ENCODE measurements at places on chromosomes 6 and 20.

DNA sequence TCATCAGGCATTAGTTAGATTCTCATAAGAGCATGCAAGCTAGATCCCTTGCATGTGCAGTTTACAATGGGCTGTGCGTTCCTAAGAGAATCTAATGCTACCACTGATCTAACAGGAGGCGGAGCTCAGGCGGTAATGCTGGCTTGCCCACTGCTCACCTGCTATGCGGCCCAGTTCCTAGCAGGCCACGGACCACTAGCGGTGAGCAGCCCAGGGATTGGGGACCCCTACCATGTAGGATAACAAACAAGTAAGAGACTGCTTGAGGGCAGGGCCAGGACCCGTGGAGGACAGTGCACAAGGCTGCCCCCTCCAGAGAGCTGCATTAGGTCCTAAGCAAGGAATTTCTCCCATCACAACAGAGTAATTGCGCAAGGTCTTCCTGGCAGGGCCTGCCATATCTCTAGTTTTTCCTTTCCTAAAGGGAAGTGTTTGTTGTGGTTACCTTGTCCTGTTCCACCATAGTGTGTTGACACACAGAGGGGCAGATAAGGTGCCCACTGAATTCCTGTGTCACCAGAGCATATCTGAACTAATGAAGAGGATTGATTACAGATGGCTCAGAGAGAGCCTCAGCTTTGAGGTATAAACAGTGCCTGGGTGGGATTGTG, 58.0 kb downstream of the PACRG start:
- no peak for DNase-seq

DNA sequence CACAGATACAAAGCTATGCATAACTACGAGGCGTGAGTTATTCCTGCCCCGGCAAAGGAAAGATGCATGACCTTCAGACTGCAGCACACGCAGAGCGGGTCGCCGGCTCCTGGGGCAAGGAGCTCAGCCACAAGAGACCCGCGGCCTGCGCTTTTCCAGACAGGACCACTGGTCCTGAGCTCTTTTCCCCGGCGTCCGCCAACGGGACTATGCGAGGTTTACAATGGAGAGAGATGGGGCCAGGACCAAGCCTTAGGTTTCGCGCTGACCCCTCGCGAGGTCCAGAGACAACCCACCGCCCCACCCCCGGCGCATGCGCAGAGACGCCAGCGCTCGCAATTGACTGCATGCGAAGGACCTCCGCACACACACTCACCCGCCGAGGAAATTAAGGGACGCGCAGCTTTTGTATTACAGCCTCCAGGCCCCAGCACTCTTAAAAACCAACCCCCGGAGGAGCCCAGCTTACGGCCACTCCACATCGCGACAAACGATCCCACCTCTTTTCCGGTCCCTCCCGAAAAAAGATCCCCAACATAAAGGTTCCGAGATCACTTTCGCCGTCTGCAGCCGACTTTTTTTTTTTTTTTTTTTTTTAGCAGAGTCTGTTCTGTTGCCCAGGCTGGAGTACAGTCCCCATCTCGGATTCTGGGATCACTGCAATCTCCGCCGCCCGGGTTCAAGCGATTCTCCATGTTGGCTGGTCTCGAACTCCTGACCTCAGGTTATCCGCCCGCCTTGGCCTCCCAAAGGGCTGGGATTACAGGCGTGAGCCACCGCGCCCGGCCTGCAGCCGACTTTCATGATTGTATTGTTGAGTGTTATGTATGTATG, at the start of gene COQ3:
Gene COQ3, minus strand, starts transcription at position 498 of the 834 bp plus-strand sequence. Its CDS starts 16 bp downstream, at position 482.
- peak; percentile 79 for DNase-seq

- DNase-seq, result no peak
Observed at GRCh38 chr6:72534236-72534635, 87.6 kb upstream of the KCNQ5 start.

- no peak for DNase-seq
Observed at GRCh38 chr6:39055661-39056060, 7.1 kb downstream of the GLP1R start.

DNA sequence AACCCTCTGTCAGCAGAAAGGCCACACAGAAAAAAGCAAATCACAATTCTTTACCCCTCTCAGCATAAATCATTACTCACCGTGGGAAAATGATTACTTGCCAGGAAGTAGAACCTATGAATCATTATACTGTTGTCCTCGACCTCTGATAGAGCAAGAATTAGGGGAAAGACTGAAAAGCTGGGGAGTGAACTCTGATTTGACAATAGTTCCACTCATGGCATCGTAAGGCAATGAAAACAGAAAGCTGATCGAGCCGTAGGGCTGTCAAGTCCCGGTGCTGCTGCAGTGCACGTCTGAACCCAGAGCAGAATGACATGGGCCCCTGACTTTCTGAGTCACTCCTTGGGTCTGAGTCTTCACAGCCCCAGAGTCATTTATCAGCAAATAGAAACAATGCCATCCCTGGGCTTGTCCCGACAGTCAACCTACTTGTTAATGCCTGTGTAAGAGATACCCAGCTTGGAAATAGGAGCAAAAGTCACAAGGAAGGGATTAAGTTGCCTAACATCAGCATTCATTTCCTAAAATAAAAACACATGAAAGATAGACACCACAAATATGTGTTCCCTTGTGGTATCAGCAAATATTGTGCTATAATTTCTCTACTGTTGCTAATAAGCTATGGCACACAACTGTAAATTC, 224.8 kb upstream of the MARCKS start:
- DNase-seq, result no peak

GRCh38 chr6:45514454-45515230, 136.9 kb upstream of the SUPT3H start:
- no peak for DNase-seq

DNA sequence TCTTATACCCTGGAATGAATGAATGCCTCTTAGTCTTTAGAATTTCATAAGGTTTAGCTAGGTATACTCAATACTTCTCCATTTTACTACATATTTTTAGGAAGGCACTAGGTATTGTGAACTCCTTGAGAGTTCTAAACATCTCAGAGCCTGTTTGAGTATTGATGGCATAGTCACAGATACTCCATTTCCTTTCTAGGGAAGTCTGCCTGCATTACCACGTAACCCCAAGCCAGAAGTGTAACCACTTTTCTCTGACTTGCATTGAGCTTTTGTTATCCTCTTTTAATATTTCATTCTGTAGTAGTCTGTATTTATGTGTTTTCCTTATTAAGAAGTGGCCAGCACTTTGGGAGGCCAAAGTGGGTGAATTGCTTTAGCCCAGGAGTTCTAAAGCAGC, 12.2 kb downstream of the TOP1 start:
- no peak for DNase-seq

DNA sequence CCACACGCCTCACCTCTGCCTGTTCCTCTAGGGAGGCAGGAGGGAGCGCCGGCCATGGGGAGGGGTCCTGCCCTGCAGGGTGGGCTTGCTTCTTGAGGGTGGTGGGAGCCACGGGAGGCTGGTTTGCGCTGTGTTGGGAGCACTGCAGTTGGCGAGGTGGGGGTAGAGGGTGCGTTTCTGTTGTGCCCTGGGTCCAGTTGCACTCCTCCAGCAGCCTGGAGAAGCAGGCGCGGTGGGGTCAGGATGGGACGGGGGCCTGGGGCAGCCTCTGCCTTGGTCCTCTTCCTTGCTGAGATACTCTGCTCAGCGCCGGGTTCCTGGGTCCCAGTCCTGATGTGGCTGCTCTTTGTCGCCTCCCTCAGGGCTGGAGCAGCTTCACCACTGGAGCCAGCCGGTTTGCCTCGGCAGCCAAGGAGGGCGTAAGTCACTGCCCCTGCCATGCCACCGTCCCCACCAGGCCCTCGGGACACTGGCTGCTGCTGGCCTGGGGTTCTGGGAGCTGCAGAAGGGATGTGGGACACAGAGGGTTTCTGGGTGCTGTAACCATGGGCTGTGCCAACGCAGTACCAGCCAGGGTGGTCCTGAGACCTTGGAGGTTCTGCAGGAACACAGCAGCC, 8.4 kb downstream of the ARFGAP1 start:
- no peak for DNase-seq

- DNase-seq, result no peak
Observed at GRCh38 chr6:159359581-159360297, 190.5 kb downstream of the FNDC1 start.

DNA sequence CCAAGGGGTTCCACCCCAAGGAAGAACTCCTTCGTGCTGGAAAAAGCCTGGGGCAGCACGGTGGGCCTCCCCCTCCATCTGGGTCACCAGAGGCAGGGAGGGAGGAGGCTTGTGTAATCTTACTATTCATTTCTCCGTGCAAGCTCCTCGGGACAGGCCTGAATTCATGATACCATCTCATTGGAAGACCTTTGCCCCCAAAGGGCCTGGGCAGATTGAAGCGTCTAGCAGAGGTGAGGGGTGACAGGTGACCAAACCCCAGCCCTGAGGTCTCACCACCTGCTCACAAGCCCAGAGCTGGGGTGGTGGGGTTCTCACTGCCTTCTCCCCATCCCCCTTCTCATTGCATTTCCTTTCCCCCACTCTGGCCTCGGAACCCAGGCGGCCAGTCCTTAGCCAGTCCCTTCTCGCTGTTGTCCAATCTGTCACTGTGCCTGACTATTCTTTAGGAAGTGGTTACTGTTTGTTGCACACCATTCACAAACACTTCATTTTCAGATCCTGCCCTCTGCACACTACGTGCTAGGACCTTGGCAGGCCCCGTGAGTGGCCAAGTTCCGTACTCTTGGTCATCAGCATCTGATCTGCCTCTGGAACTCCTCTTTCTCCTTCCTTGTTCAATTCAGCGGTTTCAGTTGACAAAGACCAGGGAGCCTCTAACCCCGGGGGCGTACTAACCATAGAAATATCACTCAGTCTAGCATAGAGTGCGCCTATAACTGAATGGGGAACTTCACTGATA, 137.1 kb downstream of the LY86 start:
- DNase-seq, result no peak

DNA sequence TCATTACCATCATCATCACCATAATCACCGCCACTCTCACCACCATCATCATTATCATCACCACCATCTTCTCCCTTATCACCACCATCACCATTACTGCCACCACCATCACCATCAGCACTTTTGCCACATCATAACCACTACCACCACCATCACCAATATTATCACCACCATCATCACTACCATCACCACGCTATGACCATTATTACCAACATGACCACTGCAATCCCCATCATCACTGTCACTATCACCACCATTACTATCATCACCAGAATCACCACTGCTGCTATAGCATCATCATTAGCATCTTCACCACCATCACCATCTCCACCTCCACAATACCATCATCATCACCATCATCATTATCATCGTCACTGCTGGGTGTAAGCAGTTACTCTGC, 25.6 kb downstream of the CST1 start:
- DNase-seq, result no peak

GRCh38 chr6:143087856-143088255, 27.2 kb downstream of the AIG1 start:
- DNase-seq, result no peak

DNA sequence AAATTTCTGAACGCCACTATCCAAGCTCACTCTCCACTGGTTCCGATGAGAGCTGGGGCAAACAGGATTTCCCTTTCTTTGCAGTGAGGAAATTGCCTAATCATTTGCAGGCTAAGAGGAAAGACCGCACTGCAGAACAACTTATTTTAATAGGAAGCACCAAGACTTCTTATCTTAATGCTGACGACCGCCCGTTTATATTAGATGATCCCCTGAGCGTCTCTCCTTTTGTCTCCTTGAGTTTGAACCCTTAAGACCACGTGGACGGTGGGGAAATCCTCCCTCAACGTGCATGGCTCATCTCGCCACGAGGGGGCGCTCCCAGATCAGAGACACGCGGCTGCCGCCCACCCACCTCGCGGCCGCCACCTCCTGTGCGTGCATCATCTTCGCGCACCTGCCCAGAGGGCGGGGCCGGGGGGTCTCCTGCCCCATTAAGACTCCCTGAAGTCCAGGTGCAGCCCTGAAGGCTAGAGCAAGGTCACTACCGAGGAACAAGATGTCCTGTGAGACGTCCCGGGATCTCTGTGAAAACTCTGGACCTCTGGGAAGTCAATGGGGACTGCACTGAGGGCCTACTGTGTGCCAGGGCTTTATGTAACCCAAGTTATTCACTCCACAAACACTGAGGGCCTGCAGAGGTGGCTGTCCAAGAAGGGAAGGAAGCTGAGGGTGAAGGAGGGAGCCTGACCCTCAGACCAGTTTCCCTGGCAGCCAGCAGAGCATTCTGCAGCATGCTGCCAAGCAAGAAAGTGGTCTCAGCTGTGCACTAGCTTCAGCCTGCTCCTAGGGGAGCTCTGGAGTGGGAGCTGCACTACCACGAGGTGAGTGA, 28.1 kb downstream of the PDYN start:
- peak; percentile 79 for DNase-seq

- no peak for DNase-seq
Observed at GRCh38 chr6:40552941-40553340, 34.2 kb downstream of the LRFN2 start.

GRCh38 chr6:88378639-88379038, 212.5 kb upstream of the CNR1 start:
- DNase-seq, result no peak

DNA sequence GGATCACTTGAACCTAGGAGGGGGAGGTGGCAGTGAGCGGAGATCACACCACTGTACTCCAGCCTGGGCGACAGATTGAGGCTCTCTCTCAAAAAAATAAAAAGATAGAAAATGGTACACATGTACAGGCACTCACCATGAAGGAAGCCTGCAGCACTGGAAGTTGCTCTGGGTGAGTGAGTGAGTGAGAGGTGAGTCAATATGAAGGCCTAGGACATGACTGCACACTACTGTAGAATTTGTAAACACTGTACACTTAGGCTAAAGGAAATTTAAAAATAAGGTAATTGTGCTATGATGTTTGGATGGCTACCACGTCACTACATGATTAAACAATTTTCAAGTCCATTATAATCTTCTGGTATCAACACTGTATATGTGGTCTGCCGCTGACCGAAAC, 216.2 kb downstream of the FOXC1 start:
- no peak for DNase-seq

DNA sequence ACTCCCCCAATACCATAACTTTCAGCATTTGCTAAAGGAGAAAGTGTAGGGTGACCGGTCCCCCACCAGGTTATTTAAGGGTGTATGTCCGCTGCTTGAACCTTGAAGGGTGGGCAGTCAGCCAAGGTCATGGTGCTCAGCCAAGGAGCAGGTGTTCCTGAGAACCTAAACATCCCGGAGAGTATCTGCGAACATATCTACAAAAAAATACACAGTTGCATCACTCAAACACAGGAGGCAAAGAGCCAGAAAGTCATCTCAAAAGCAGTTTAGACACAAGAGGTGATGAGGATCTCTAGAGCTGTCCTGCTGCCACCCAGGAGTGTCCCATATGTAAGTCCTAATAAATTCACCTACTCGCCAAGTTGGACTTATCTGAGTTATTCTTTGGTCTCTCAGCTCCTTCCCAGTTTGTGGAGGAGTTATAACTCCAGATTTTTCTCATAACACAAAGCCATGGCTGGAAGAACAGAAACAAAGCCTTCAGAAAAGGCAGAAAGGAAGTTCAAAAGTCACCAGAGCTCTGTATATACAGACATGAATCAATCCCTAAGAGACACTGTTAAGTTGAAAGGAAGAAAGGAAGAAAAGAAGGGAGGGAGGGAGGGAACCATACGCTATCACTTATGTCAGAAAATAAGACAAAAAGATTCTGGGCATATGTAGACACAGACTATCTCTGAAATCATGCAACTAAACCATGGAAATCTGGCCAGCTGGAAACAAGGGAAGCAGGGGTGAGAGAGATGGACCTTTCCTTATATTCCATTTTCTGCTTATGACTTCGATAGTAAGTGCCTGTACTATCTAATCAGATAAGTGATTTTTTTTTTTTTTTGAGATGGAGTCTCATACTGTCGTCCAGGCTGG, 11.3 kb downstream of the MBOAT1 start:
- DNase-seq, result no peak

Measured in NCI-H345 (cell line).